ENCODE measurements at places on chromosomes 16 and 17.

DNA sequence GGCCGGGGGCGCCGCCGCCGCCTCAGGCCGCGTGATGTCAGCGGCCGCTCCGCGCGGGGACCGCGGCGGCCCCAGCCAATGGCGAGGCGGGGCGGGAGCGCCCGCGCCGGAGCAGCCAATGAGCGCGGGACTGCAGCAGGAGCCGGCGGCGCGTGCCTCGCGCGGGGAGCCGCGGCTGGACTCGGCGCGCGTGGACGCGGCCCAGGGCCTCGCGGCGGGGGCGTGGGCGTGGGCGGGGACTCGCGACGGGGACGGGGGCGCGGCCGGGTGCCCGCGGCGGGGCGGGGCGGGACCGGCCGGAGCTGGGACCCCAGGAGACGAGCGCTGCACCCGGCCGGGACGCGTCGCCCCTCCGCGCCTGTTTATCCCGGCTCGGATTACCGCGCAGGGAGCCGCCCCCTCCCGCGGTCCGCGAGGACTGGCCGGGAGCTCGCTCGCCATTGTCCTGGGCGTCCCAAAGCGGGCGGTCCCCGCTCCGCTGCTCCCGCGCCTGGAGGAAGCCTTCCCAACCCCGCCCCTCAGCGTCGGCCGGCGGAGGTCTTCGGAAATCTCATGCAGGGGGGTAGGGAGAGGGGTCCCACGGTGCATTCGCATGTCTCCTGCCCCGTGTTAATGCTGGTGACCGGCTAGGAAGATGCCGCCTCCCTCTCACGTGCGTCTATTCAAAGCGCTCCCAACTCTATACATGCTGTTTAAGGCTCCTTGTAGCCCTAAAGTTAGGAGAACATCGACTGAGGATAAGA is at the start of gene RNF157:
Gene RNF157 (minus strand): TSS at position 33 of the 743 bp plus-strand sequence. CDS start 253 bp downstream, outside the sequence.
- no peak for DNase-seq

DNA sequence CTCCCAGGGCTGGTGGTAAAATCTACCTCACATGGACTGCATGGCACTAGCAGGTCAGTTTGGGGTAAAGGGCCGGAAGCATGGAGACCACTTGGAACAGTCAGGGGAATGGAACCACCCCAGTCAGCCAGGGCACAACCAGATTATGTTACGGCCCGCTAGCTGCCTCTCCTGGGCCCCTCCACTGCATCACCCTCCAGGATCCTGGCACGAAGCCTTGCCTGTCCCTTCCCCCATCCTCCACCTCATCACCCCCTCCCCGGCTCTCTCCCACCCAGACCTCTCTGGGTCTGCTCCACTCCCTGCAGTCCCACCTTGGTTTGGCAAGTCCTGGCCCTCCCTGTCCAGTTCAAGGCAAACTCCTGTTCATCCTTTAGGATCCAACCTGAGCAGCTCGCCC is 91.7 kb downstream of the CLEC16A start:
- DNase-seq, result no peak

GRCh38 chr16:75860326-75861053 is 134.2 kb upstream of the CPHXL start:
- no peak for DNase-seq

DNA sequence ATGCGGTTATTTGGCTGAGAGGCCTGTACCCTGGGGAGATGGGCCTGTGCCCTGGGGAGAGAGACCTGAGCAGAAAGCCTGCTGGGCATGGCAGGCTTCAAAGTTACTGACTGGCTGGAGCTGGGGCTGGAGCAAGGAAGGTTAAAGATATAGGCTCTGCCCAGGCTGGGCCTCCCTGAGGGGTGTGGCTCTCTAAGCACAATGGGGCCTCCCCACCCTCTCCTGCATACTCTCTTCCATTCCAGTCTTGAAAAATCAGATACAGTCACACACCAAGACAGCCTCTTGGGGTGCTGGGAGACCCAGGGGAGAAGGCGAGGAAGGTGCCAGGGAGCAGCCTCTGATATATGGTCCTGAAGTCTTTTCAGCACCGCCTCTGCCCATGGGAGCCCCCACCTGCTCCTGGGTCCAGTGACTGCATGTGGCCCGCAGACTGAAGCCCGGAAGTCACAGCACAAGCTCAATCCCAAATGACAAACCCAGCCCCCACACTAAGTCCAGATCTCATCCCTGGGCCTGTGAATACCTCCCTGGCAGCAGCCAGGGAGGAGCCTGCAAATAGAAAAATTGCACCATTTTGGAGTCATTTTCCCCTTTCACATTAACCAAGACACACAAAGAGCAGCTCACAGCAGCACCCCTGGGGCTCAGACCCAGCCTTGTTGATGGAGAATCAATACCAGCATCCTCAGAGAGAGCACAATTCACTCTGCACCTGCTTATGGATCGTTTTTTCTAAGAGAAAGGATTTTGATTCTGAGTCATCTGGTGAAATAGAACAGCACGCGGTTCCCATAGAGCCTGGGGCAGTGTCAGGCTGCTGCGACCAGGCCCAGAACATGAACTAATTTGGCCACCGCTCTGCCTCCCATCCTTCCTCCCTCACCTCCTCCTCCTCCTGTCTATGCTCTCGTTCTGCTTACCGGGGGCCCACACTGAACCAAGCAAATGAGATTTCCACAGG is 25.6 kb upstream of the CACNG1 start:
- no peak for DNase-seq

GRCh38 chr17:77332981-77333685 is 192.4 kb downstream of the SEC14L1 start:
- no peak for DNase-seq

DNA sequence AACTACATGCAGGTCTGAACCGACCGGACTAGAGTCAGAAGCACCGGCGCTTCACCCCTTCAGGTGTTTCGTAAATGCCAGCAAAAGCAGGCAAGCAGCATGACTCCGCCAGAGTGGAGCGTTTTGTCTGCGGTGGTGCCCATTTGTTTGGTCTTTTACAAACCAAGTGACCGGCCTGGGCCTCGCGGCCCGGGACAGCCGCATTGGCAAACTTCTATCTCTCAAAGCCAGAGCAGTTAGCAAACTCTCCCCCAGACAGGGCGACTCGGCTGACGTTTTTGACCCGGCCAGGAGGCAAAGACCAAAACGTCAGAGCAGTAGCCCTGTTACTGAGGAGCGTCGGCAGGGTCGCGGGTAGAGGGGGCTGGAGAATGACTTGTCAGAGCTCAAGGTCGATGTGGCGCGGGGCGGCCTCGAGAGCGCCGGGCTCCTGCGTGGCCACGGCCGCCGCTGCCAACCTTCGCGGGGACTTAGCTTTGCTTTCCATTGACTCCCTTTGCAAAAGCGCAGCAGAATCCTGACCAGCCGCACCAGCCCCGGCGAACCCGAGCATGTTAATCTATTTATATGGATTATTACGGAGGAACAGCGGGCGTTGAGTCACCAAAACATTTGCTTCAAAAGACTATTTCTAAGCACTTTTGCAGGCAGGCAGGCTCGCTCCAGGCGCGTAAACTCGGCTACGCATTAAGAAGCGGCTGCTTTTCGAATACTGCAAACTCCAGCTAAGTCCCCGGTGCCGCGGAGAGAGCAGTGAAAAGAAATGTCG is 763 bp upstream of the SOX9 start:
- DNase-seq, result no peak

DNA sequence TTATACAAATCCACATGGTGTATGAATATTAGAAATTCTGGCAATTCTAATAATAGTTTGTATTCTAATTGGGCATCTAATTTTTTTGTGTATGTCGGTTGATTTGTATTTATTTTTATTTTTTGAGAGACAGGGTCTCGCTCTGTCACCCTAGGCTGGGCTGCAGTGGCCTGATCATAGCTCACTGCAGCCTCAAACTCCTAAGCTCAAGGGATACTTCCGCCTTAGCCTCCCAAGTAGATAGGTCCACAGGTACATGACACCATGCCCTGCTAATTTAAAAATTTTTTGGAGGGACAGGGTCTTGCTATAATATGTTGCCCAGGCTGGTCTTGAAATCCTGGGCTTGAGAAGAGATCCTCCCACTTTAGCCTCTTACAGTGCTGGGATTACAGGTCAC is 104.6 kb downstream of the TRIM37 start:
- DNase-seq, result no peak

GRCh38 chr17:38735161-38735997 is 5.2 kb downstream of the CISD3 start:
- DNase-seq, result peak; percentile 71

GRCh38 chr17:14061666-14062560 is 7.4 kb upstream of the COX10 start:
- no peak for DNase-seq

- no peak for DNase-seq
These were observed 25.5 kb downstream of the GPR142 start for GRCh38 chr17:74392848-74393247.

GRCh38 chr17:78617511-78618061 is 40.4 kb upstream of the DNAH17 start:
- DNase-seq, result no peak

GRCh38 chr16:79902351-79902750 is 301.8 kb upstream of the MAF start:
- DNase-seq, result no peak

GRCh38 chr16:83680980-83681379 is 126.8 kb upstream of the HSBP1 start:
- DNase-seq, result no peak

GRCh38 chr16:84484579-84485254 is 19.7 kb downstream of the MEAK7 start:
- DNase-seq, result no peak

Measured in stimulated activated CD8-positive, alpha-beta memory T cell treated with anti-CD3 and anti-CD28 coated beads, Interleukin-15, amount 100 ng/mL, for 24 hours (primary cell).